ENCODE measurements at places on chromosomes 4 and X.

DNA sequence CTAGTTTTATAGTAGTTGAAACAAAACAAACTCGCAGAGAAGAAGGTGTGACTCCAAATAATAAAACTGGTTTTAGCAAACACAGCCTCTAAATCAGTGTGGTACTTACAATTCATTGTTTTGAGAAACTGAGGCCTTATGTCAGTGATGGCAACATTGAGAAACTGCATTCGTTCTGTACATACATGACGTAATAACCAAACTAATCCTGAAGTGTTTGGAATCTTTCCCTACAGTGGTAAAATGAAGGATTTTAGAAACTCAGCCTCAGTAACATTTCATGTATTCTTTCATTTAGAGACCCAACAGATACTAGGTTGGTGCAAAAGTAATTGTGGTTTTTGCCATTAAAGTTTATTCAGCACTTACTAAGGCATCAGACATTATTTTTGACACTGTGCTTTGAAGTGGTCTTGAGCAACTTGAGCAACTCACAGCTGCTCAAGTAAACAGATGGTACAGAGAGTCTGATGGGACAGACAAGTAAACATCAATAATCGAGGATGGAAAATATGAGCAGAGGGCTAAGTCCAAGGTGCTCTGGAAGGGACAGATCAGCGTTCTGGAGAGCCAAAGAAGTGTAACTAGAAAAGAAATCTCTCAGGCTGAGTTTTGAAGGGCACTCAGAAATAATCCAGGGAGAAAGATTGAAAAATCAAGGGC lies 390.8 kb upstream of the BOD1L1 start:
- no peak for DNase-seq

DNA sequence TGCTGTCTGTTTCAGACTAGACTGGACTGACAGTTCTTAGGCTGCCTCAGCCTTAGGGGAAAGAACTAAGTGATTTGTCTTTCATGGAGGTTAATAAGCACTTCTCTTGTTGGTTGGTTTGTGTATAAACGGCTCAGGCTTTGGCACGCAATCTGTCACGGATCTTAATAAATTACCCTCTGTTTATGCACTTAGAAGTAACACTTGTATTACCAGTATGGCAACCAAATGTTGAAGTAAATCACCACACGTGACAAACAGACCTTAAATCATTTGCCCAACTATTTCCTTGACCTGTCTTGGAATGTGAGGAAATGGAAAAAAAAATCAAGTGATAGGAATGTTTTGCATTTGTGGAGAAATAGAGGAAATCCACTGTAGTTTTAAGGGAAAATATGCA lies 69.9 kb downstream of the TEX13A start:
- DNase-seq: no peak

- DNase-seq: no peak
Measured at GRCh38 chrX:122625239-122625638, 558.8 kb upstream of the GRIA3 start.

DNA sequence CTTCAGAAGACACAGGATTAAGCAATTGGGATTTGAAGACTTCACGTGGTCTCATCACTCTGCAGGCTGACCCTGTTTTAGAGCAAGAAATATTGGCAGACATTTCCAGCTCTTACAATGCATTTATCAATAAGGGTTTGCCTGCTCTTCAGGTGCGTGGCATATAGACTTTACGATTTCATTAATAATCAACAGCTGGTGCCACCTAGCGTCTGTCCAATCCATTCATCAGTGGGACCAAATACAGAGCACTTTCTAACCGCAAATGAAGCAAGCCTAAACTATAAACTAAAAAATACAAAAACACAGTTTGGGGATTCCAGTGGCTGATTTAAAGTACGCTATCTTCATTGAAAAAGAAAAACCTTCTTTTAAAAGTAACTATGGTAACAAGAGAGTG lies 125.4 kb upstream of the DMD start:
- peak; percentile 1 for DNase-seq

- no peak for DNase-seq
Measured at GRCh38 chr4:101127176-101127790, 220.0 kb downstream of the PPP3CA start.

GRCh38 chr4:7937006-7937405 lies 2.7 kb downstream of the AFAP1 start:
- no peak for DNase-seq

DNA sequence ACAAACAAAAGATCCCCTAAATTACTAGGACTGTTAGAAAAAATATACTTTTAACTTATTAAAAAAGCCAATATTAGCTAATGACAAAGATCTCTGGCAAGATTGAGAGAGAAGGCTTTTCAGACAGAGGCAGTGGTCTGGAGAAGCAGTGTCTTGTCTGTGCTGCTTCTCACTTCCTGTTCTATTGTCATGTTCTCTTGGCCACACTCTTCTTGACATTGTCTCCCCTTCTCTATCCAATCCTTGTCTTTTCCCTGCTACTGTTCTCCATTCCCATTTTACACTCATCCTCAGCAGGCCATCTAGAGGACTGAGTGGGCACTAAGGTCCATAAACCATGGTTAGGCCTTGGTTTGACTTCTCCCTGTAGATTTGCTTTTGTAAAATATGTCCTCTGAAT lies 14.0 kb upstream of the TAPT1 start:
- DNase-seq: no peak

- DNase-seq: no peak
Measured at GRCh38 chr4:105631818-105632400, 76.6 kb downstream of the INTS12 start.

DNA sequence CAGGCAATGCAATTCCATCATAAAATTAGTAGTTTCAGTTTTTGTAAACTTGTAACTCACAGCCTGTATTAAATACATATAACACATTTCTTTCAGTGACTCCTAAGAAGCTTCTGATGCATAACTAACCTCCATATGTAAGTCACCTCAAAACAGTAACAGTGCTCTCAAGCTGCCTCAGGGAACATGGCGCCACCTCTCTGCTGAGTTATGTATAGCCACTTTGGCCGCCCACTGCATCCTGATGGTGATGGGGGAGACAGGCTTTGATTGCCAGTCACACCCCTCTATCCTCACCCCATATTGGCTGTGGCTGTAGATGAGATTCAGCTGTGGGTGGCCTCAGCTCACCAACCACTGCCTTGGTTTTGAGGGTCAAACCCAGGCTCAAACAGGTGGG lies 54.3 kb downstream of the LRBA start:
- DNase-seq: no peak

- no peak for DNase-seq
Measured at GRCh38 chrX:144849141-144849540, 398.2 kb upstream of the SPANXN1 start.

DNA sequence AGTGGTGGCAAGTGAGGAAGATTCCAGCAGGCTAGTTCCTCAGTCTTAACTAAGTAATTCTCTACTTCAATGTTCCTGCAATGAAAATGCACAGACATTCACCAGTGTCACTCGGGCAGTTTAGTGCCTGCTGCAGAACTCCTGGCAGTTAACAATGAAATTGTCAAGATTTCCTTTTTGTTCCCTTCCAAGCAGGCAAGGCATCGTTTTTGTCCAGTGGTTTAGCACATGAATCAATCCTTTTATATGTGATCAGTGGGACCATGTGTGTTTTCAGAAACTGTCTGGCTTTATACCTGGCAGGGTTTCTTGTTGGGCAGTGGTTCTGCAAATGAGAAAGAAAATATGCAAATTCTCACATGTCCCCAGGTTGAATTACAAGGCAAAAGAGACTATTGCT lies 122.2 kb downstream of the GBA3 start:
- no peak for DNase-seq

DNA sequence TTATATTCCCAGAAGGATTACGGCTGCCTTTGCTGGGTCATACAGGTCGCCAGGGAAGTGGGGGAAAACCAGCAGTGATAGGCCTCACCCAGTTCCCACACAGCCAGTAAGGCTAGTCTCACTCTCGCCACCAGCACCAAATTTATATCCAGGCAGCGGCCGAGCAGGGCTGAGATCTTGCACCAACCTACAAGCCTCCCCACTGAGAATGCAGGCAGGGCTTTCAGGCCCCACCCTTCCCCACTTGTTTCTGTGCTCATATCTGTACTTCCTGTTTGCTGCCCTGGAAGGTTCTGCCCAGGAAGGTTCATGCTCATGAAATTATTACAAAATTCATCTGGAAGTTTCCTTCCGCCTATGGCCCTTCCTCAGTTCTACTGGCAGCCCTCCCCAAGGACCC lies 179.7 kb downstream of the STIM2 start:
- no peak for DNase-seq

GRCh38 chrX:133880032-133880443 lies 105.4 kb downstream of the GPC3 start:
- no peak for DNase-seq

GRCh38 chr4:41506130-41506529 lies 31.8 kb upstream of the LIMCH1 start:
- DNase-seq: no peak

DNA sequence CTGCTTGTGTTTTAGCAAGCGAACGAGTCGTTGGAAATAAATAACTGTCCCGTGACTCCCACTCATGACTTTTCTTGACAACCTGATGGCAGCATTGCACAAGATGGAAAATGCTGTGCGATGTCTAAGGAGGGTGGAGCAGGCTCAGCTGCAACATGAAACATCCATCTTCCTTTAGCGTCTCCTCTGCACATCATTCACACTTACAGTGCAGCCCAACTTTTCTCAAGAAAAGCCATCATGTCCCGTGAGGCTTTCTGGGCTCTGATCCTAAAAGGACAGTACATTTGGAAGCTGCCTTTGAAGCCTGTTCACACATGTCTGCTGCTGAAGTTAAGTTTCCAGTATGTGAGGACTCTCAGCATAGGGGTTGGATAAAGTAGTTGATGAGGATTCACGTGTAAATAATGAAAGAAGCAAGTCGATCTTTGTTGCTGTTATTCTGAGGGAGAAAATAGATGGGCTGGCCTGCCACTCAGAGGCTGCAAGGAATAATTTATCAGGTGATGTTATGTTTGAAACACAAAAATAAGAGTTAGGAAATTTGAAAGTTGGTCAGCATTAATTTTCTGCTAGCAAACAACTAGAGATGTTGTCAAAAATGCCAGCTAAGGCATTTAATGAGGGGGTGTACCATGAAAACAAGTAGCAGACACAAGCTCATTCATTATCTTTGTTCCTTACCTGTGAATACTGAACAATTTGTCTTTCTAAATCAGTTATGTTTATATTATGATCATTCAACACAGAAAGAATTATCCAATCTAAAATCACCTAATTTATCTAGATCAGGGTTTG lies 328.7 kb upstream of the ZFP42 start:
- no peak for DNase-seq

DNA sequence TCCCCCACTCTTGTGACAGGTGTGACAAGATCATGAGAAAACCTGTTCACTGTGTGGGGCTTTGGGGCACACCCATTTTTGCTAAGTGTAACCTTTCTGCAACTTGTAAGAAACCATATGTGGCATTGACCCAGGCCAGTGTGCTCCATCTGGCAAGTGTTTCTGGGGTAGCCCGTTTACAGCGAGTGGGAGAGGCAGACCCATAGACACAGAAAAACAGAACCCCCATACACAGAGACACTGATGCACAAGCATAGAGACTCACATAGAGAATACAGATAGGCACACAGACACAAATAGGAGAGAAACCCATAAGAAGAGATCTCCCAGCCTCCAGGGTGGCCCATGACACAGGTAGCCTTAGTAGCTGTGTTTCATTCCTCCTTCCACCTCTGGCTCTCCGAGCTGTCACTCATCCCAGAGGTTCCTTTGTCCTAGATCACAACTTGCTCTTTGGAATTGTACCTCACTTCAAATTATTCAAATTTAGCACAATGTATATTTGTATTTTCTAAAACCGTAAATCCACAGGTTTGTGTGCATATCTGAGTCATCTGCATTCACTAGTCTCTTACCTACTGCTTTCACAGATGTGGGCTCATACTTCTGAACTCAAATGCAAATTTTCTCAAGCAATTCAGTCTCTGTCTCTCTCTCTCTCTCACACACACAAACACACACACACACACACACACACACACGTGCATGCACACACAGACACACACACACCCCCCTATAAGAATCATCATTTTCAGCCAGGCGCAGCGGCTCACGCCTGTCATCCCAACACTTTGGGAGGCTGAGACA lies 114.4 kb downstream of the SH3KBP1 start:
- no peak for DNase-seq

- no peak for DNase-seq
Measured at GRCh38 chrX:79107891-79108718, 36.4 kb upstream of the GPR174 start.

DNA sequence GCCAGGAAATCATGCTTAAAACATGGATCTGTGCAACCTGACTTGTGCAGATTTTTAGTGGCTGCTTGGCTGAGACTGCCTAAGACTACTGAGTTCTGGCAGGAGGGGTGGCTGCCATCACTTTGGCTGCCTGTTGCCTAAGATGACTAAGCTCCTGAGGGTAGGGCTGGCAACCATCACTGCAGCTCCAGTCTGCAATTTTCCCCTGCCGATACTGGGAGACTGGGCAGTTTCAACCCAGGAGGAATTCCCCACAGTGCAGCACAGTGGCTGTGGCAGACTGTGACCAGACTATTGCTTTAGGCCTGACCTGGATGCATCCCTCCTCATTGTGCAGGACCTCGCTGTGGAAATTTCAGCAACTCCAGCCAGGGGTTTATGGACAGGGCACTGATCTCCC lies 544.9 kb downstream of the ANKRD50 start:
- no peak for DNase-seq

DNA sequence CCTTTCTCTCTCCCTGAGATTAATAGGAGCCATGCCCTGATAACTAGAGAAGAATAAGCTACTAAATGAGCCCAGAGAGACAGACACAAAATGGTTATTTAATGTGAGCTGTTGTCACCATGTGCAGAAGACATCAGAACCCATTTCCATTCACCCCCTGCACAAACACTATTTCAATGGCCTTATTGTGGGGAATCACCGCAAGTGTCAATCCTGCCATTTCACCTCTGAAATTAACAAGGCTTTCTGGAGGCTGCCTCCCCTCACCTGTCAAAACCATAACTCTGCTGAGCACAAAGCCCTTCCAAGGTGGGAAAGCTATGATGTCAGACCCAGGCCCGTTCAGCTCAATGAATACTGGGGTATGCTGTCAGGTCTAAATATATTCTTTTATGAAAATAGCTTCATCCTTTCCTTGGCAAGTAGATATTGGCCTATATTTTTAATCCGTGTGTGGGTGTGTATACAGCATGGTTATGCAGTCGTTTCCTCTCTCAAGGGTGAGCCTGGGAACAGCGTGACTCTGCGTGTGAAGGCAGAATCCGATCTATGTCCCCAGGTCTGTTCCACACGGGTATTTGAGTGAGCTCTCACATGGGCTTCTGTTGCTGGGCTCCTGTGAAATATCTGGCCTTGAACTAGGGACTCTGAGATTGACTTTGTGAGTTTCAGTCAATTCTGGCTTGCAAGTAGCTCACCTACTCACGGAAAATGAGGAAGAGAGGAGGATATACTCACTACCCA lies 266.3 kb downstream of the FBXW7 start:
- DNase-seq: no peak

- DNase-seq: no peak
Measured at GRCh38 chr4:64756016-64756415, 346.8 kb upstream of the TECRL start.

- no peak for DNase-seq
Measured at GRCh38 chr4:112410364-112410763, 105.6 kb downstream of the NEUROG2 start.
